ENCODE measurements at places on chromosomes 12 and 14.

DNA sequence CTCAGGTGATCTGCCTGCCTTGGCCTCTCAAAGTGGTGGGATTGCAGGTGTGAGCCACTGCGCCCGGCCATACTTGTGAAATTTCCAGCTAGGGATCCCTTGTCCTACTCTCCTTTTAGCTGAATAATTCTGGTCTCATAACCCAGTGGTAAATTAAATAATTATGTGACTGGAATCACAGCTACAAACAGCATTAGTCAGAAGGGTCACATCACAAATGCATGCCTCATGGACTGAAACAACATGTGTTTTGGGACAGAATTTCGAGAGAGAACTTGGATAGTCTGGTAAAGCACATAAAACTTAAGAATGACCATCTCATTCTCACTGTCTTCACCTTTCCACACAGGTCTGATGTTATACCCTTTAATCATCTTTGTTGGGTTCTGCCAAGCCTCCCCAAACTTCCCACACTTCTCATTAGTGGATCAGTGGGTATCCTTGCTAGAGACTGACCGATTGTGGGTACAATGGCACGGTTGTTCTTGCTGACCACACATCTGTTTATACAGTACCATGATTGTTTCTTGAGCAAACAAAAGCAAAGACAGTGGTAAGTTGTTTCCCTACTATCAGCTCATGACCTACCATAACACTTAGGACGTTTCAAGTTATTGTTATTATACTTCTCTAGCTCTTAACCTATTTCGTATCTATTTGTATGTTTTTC lies 5.1 kb downstream of the GPRC5D start:
- peak; percentile 49 for DNase-seq

DNA sequence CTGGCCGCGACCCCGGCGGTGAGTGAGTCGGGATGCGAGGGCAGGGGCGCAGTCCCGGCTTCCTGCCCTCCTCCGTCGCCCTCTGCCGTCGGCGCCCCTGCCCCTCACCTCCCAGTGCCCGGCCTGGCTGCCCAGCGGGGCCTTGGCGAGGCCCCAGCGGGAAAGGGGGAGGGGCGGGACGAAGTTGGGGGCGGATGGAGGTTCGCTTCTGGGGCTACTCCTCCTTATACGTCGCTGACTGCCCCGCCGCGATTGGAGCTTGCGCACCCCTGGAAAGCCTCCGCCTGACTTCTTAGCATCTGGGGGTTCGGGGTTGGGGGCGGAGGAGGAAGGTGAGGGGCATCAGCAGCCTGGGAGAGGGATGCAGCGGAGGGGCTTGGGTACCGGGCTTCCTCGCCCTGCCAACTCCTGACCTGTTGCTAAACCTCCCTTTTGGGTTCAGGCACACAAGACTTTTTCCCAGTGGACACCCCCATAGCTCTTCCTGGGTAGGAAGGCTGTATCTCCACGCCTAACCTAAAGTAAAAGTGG lies 406 bp downstream of the TMEM263 start:
- no peak for DNase-seq

DNA sequence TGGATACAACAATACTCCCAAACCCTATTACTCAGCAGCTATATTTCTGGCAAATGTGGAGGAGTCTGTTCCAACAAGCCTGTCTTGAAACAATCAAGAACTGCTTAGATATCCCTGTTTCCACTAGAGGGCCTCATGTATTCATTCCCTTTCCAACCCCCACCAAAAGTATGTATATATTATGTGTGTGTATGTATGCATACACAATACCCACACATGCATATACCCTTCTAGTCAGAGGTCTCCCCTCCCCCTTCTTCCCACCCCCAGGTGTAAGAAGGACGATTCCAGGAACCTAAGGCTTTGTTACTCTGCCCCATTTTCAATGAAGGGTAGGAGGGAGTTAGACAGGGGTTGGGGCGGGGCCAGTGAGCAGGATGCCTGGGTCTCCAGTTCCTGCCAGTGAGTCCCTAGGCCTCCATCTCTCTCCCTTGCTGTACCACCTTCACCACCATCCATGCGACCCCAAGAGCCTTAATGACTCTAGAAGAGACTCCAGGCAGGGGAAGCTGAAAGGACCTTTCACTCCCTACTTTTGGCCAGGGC lies at the start of gene DGKA:
Gene DGKA, plus strand, starts transcription at position 392 of the 546 bp plus-strand sequence. CDS start 5,342 bp downstream, outside the sequence.
- peak; percentile 43 for DNase-seq

- DNase-seq = peak; percentile 76
Measured at GRCh38 chr12:117863002-117863709, 105.6 kb downstream of the KSR2 start.

DNA sequence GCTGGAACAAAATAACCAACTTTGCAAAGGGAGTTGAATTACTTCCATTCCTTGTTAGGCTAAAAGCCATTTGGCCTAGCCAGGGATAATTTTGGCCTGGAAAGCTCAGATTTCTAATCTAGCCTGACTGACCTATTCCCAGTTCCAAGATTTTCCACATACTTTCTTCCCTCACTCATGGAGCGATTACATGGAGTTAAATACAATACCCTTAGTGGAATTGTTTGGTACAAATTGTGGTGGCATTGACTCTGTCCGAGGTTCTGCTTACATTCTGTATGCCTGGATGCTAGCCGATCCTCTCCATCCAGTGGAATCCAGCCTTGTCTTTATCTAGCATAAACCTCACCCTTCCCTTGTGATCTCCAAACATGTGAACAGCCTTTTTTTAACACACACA lies 965.1 kb downstream of the DIO2 start:
- DNase-seq = no peak

GRCh38 chr14:59829469-59830337 lies 40.9 kb downstream of the RTN1 start:
- no peak for DNase-seq

GRCh38 chr12:48285751-48286650 lies 64.7 kb downstream of the ZNF641 start:
- no peak for DNase-seq

- DNase-seq = no peak
Measured at GRCh38 chr12:26519462-26519861, 313.5 kb downstream of the ITPR2 start.

- no peak for DNase-seq
Measured at GRCh38 chr12:12964255-12964654, 12.3 kb upstream of the GPRC5D start.

Data from GM04503 (cell line).